NCI-H1092 (cell line): ENCODE measurements at places on chromosomes 12 and 14.

DNA sequence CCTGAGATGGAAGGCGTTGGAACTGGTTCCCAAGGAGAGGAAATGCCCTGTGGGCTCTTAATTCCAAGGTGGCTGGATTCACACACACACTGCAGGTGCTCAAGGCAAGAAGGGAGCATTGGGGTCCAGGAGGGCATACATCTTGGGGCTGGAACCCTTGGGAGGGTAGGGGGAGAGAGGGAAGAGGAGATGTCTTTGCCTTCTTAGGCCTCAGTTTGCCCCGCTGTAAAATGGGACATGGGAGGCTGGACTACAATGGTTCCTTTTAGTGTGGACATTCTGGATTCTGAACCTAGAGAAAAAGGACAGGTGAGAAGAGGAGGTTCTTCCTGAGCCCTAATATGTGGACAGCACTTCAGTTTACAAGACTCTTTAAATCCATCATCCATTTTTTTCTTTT lies 43.8 kb downstream of the CALM1 start:
- no peak for DNase-seq

- no peak for DNase-seq
These were observed 13.2 kb downstream of the OTX2 start for GRCh38 chr14:56797003-56797568.

DNA sequence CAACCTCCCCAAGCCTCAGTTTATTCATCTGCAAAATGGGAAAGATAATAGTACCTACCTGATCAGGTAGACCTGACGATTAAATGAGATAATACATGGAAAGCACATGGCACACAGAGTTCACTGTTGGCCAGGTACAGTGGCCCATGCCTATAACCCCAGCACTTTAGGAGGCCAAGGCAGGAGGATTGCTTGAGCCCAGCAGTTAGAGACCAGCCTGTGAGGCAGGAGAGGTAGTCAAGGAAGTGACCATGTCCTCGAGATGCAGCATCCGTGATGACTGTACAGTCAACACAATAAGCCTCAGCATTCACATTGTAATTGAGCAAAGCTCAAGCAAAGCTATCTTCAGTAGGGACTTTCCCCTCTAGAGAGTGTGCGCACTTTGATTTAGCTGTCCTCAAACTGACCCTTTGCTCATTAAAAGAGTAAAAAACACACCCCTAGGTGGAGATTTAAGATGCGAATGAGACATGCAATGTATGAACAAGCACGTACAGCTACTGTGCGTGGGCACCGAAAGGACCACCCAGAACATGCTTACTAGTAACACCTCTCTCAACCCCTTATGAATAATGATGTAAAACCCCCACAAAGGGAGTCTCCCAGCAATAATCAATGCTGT lies 9.9 kb downstream of the ISCU start:
- DNase-seq = no peak

DNA sequence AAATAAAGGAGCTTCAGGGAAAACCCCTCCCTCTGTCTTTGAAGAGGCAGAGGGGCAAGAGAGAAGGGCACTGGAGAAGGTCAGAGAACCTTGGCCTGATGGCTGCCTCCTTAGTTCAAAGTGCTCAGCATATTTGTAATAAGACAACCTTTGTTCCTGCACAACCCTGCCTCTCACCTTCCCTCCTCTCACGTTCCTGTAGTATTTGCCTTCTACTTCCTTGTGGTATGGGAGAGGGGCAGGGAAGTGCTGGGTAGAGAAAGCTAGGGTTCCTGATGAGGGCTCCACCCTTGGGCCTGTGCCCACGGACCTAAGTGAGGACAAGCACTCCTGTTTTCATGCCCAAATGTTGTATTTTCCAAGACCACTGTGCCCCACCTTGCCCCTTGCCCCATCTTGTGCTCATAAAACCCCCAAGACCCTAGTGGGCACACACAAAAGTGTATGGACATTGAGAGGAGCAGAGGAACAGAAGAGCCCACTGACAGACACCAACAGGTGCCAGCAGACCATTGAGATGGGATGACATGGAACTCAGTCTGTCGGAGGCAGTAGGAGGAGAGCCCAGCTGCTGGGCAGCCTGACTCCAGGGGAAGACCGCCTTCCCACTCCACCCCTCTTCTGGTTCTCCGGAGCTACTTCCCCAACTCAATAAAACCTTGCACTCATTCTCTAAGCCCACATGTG lies 261.5 kb upstream of the CCDC196 start:
- DNase-seq = no peak

GRCh38 chr14:49164074-49164473 lies 422.1 kb downstream of the RPS29 start:
- DNase-seq = no peak

DNA sequence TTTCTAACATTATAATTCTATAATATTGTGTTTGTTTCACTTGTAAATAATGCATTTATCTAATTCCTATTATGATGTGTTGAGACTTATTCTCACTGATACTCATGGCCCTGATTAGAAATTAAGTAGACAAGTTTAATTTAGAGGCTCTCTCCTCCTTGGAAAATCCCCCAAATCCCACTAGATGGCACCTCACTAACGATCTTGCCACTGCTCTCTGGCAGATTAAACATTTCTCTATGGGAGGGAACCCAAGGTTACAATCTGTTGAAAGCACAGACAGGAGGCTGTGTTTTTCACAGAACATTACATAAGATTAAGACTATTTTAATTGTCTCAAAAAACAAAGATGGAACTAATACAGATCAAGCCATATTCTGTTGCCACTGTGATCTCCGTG lies 318.7 kb downstream of the LRFN5 start:
- peak; percentile 20 for DNase-seq

DNA sequence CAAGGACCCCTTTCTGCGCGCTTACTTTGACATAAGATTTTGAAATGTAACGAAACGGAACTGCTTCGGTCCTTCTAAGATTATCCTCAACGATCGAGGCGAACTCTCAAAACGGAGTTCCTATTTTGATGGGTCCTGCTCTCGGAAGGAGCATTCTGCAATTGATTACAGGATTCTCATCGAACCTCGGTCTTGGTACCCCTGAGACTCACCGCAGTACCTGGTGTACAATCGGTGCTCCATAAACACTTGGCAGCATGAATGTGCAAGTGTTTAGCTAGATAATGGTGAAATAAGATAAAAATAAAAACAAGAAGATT lies 530 bp upstream of the NEMF start:
- no peak for DNase-seq

DNA sequence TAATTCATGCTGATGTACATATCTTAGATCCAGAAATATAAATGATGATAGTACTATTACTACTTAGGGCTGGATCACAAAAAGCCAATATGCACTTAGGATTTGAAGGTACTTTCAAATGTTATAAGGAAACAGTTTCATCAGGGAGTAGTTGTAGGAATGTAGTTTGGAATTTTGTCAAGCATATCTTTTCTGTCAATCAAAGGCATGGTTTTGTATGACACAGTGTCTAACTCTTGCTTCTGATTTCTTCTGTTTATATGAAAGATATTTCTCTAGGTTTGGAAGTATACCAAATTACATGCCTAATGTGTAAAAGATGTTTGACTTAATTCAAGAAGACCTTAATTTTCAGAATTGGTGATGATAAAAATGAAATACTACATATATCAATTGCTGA lies 135.7 kb downstream of the RAD51B start:
- DNase-seq = no peak

GRCh38 chr12:57741844-57742738 lies 2.7 kb upstream of the TSPAN31 start:
- DNase-seq = no peak

GRCh38 chr14:77478796-77479195 lies 19.8 kb downstream of the ISM2 start:
- DNase-seq = no peak

DNA sequence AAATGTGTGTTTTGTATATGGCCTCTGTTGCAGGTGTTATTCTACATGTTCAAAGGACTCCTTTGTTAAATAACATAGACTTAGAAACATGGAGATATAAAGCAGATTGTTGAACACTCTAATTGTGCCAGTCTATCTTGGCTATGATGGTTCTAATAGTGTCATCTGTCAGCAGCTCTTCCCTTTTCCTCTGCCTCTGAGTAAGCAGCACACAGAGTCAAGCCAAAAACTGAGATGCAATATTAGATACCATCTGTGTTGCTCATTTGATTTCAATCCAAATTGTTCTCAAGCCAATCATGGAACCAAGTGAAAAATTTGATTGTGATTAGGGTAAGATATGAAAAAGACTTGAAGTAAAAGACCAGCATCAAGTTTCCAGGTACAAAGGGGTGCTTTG lies 871.1 kb upstream of the MGAT4C start:
- no peak for DNase-seq

DNA sequence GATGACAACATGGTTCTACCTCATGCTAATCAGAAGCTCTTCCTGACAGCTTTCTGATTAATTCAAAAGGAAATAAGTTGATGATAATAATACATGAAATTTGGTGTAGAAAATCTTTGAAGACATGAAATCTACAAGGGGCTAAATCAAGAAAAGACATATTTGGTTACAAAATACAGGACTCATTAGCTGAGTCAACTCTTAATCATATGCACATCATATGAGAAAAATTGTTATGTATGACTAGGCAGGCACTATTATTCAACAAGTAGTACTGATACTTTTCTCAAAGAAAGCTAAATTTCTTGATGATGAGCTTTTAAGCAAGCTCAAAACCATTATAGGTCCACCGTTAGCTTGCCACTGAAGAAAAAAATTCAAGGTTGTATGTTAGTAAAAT lies 7.1 kb downstream of the ABCC9 start:
- DNase-seq = no peak

- no peak for DNase-seq
These were observed 2.5 kb downstream of the LGALS3 start for GRCh38 chr14:55131370-55132137.

DNA sequence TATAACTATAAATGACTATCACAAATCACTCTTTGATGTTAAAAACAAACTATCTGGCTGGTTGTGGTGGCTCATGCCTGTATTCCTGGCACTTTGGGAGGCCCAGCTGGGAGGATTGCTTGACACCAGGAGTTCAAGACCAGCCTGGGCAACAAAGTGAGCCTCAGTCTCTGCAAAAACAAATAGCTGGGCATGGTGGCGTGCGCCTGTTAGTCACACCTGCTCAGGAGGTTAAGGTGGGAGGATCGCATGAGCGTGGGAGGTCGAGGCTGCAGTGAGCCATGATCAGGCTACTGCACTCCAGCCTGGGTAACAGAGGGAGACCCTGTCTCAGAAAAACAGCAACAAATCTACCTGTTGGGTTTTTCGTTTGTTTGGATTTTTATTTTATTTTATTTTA lies 5.4 kb downstream of the TXNRD1 start:
- DNase-seq = no peak

GRCh38 chr14:100022772-100023451 lies 42.3 kb upstream of the EVL start:
- DNase-seq = no peak

DNA sequence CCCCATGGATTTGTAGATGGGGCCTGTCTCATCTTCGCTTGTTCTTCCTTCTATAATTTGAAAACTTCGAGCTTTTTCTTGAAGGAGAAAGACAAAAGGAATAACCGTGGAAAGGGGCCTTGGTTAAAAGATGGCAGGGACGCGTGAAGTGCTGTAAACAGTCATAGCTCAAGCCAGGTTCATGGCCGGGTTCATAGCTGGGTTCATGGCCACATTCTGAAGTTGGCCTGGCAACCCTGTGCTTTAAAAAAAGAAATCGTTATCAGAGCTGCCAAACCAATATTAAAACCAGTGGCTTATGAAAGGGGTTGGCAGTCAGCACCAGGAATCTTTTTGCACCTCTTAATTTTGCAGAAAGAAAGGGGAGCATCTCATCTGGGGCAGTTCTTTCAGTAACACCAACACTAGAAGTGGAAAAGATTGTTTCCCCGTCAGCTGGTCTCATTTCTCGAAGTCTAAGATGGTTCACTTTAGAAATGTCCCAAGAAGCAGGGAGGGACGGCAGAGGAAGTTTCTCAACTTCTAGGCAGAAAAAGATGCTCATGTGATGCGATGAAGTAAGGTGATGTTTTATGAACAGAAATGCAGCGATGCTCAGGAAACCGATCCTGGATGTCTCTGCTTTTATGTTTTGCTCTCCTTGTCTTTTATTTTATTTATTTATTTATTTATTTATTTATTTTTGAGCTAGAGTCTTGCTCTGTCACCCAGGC lies 193.1 kb upstream of the TBX3 start:
- DNase-seq = no peak

- no peak for DNase-seq
These were observed 29.2 kb downstream of the HSP90AA1 start for GRCh38 chr14:102057480-102058114.

- no peak for DNase-seq
These were observed 27.2 kb upstream of the PNMA1 start for GRCh38 chr14:73741386-73741875.

DNA sequence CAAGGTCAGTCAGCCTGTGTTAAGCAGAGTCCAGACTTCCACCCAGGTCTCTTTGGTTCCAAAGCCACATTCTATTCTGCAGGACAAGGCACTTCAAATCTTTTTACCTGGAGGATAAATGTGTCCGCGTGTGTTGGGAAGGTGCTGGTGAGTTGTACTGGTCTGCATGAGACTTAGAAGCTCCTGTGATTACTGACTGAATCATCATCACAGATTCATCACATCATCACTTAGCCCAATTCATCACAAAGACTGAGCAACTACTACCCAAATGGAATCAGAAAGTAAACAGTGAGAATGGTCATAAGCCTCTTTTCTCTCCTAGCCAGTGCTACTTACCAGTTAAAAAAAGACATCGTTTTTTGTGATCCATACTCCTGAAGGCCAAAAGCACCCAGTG lies 5.3 kb downstream of the SLC15A5 start:
- DNase-seq = no peak

DNA sequence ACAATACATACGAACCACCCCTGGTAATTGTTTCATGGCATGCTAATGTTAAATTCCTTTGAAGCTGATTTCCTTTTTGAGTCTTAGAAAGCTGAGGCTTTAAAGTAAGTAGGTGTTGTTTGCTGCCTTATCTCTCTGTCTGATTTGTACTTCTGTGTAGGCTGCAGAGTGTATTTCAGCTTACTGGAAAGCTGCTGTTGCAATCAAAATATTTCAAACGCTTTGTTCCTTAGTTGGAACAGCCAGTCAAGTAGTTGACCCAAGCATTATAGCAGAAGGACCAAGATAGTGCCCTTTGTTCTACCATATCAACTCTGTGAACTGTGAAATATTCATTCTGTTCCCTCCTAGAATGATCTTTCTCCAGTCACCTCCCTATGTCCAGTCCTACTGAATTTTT lies 3.1 kb downstream of the PKP2 start:
- no peak for DNase-seq

GRCh38 chr12:29396774-29397173 lies 15.8 kb upstream of the ERGIC2 start:
- no peak for DNase-seq

- DNase-seq = no peak
These were observed 201.2 kb downstream of the ANO4 start for GRCh38 chr12:100995771-100996170.

GRCh38 chr12:122855928-122856831 lies 20.9 kb downstream of the HIP1R start:
- no peak for DNase-seq

DNA sequence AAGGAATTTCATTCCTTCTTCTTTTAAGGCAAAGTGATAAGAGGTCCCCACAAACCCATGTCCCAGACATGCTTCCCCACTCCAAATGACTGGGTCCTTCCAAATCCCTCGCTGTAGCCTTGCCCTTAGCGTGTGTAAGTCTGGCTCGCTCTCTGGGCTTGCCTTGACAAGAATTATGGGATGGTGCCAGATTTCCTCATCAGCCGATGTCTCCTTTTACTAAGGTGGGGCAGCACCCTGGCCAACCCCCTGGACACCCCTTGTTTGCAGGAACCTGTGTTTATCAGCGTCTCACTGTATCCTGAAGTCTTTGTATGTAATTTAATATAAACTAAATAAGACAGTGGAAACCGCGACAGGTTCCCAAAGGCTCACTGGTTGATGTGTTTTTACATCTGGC lies 493.3 kb downstream of the EGLN3 start:
- no peak for DNase-seq
